ENCODE measurements at places on chromosomes 3 and 15.

DNA sequence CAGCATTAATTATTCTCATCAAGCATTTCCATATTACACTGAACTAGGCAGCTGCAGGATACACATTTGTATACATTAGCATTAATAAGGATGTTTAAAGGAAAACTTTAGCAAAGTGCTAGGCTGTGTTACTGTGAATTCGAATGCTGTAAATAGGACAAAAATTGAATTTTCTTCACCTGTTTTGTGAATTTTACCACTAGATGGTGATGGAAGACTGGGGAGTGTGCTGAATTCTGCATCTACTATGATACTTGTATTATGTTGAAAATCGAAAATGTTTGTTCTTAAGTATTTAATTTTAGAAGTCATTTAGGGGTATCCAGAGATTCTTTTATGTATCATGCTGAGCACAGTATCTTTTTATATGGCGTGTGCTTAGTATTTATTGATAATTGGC lies 12.3 kb upstream of the P2RY14 start:
- peak; percentile 19 for DNase-seq

GRCh38 chr3:104939196-104939595 lies 427.5 kb upstream of the ALCAM start:
- no peak for DNase-seq

DNA sequence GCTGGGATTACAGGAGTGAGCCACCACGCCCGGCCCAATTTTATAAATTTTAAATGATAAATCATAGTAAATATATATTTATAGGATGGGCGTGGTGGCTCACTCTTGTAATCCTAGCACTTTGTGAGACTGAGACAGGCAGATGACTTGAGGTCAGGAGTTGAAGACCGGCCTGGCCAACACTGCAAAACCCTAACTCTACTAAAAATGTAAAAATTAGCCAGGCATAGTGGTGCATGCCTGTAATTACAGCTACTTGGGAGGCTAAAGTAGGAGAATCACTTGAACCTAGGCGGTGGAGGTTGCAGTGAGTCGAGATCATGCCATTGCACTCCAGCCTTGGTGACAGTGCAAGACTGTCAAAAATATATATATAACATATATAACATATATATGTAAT lies 26.4 kb downstream of the MFN1 start:
- DNase-seq = no peak

- DNase-seq = no peak
These were observed 2.5 kb downstream of the CLDN11 start for GRCh38 chr3:170421111-170421641.

GRCh38 chr3:187104933-187105332 lies 34.4 kb downstream of the RPL39L start:
- peak; percentile 81 for DNase-seq

- no peak for DNase-seq
These were observed 765.0 kb downstream of the IGSF11 start for GRCh38 chr3:118269537-118270125.

DNA sequence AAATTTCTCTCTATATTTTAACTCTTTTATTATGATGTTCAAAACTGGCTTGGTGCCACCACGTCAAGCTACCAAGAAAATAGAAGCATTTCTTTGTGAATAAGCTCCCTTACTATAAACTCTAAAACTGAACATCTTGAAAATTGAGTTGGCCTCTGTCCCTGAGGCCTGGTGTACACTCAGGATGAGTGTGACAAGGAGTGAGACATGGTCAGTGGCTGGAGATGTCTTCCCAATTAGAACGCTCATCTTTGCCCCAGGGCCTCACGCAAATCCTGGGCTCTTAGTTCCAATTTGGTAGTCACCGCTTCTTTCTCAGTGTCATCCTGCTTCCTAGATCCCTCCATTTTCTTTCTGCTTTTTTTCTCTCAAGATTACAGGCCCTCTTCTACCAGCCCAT lies 26.2 kb downstream of the SLC2A2 start:
- no peak for DNase-seq

- DNase-seq = no peak
These were observed 33.6 kb upstream of the ETV5 start for GRCh38 chr3:186142393-186142932.

GRCh38 chr3:194084284-194084683 lies 51.7 kb upstream of the HES1 start:
- no peak for DNase-seq

DNA sequence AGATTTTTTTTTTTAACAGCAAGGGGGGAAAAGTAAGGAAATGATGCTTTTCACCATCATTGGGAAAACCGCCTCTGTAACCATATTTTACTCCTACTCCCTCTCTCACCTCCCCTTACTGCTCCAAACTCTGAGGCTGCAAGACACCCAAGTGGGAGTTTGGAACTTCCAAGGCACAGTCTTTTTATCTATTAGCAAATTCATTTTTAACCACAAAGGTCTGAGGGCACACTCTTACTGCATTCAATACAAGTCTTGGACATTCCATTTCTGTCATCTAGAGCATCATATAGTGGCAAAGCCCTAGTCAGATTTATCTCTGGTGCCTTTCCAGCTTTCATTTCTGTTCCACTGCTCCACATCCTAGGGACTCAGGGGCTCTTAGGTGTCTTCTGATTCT lies 13.2 kb downstream of the FAM162A start:
- no peak for DNase-seq

DNA sequence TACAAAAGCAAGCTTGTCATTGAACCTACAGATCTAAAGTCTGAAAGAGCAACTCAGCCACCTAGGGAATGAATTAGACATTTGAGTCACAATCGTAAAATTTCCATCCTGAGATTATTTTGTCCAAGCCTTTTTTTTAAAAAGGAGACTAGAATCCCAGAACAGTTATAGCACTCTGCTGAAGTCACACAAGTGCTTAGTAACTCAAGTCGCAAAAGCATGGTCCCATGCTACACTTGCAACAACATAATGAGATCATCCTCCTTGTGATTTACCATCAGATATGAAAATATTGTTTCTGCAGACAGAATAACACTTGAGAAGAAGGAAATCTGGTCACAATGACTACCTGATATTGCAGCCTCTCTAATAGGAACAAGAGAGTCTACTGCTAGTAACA lies 106.7 kb downstream of the ZIC4 start:
- DNase-seq = peak; percentile 62

DNA sequence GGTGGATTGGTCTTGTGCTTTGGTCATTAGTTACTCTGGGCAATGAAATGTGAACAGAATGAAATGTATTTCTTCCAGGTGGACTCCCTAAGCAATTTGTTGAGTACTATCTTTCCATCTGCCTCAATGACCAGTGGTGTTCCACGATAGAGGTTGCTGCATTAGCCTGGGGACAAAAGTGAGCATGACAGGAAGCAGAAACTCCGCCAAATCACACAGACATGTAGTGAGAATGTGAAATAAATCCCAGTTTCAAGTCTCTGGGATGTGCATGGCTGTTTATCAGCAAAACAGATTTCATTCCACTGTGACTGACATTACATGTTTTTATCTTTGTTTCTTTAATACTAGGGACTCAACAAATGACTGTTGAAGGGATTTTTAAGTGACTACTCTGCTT lies 63.3 kb upstream of the DCBLD2 start:
- DNase-seq = no peak

DNA sequence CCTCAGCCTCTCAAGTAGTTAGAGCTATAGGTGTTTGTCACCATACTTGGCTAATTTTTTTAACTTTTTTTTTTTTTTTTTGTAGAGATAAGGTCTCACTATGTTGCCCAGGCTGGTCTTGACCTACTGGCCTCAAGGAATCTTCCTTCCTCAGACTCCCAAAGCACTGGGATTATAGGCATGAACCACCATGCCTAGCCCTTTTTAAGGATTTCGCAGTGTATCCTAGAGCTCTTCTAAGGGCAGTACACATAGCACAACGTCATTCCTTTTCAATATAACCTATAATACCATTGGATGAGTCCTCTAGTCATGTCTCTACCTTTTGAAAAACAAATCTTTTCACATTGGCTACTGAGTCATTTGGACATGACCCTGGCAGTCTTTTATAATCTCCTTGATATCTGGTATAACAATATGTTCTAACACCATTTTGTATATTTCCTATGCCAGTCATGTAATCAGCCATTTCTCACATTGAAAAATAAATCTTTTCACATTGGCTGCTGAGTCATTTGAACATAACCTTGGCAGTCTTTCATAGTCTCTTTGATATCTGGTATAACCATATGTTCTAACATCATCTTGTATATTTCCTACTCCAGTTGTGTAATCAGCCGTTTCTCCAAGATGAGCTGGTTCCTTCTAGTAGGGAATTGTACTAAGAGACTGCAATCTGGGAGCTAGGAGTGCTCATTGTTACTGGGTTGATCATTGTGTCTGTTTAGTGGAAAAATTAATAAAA lies 944.7 kb downstream of the MCTP2 start:
- no peak for DNase-seq

GRCh38 chr15:26712335-26712734 lies 60.5 kb downstream of the GABRB3 start:
- no peak for DNase-seq

GRCh38 chr3:153552887-153553604 lies 391.0 kb downstream of the RAP2B start:
- no peak for DNase-seq

GRCh38 chr3:184563941-184564684 lies 2.5 kb downstream of the EPHB3 start:
- no peak for DNase-seq

DNA sequence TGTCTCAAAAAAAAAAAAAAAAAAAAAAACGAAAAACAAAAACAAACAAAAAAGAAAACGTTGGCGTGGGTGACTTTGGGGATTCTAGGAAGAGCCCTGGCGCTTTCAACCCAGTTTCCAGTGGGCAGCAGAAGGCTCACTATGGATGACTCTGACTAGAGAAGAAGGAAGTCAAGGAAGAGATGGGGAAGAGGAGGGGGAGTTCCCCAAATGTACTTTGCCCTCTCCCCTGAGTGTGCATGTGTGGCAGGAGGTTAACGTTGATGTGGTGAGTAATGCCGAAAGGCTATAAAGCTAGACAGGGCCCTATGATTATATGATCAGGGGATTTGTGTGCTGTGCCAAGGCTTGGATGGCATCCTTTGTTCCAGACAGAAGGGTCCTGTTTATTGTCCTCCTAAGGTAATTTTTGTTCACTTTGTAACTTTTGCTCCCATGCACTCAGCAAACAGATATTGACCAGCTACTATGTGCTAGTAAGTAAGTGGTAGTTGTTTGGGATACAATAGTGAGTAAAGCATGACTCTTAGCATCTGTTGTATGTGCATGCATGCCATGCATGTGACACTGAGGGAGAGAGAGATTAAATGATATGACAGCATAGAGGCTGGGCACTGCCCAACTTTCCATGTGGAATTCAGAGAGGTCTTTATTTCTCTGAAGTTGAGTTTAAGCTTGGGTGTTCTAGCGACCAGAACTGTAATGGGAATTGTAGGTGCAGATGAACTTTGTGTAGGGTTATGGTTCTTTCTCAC lies 750 bp upstream of the HHLA2 start:
- DNase-seq = no peak

GRCh38 chr15:94000606-94001005 lies 230.8 kb upstream of the MCTP2 start:
- DNase-seq = no peak

GRCh38 chr3:106820726-106821362 lies 556.4 kb upstream of the CCDC54 start:
- DNase-seq = no peak

- DNase-seq = no peak
These were observed 12.1 kb downstream of the SEMA3F start for GRCh38 chr3:50167069-50167840.

DNA sequence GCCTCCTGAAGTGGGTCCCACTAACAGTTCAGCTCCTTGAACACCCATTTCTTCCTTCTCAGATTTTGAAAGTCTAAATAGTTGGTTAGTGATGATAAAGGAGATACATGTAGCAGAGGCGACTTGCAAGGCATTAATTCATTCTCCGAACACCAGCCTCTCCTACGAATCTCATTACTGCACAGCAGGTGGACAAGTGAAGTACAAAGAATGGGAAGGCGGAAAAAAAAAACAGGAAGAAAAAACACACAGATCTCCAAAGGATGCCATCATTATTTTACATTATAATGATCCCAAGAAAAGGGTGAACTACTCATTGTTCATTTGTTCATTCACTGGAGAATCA lies 276.5 kb downstream of the MAGI1 start:
- DNase-seq = no peak

GRCh38 chr3:178193846-178194245 lies 342.4 kb upstream of the KCNMB2 start:
- no peak for DNase-seq

GRCh38 chr15:98649472-98650416 lies 1.4 kb downstream of the IGF1R start:
- no peak for DNase-seq

GRCh38 chr3:57927916-57928315 lies 80.3 kb upstream of the FLNB start:
- peak; percentile 51 for DNase-seq

GRCh38 chr15:74123131-74123429 lies 7.3 kb upstream of the ISLR2 start:
- no peak for DNase-seq

DNA sequence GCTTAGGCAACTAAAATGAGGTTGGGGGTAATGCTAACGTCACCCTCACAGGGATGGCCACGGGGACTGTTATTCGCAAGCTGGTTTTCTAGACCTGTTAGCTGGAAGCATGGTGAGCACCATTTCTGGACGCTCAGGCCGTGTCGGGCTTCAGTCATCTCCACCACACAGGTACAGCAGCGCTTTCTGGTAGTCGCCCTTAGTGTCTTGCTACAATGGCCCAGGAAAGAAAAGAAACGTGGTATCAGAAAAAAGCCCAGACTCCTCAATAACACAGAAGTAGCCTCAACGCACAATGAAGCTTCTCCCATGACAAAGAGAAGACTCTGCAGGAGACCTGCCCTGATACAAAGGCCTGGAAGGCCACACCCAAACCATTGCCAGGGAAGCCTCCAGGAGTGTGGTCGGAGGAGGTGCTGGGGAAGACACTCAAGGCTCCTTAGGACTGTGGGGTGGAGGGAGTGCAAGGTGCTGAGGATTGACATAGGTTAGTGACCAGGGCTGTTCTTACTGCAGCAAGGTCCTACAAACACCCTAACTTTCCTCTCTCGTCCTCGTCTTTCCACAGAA lies 50.2 kb downstream of the ANXA2 start:
- no peak for DNase-seq

GRCh38 chr15:80679804-80680175 lies 15.3 kb upstream of the ABHD17C start:
- no peak for DNase-seq

DNA sequence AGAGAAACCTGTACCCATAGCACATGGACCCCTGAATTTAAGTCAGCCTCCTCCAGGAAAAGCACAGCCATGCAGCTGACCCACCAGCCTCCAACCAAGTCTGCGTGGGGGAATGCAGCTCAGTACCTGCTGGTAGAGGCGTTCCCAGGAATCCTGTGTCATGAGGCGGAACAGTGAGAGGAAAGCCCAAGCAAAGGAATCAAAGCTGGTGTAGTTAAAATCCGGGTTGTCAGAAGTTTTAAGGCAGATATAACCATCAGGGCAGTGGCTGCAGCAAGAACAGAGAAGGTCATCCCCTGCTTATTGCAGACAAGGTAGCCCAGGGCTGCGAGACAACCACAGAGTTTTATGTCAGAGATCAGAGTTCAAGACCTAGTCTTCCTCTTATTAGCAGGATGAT lies 59.1 kb downstream of the SCN10A start:
- DNase-seq = no peak

- no peak for DNase-seq
These were observed 34.7 kb downstream of the ZNF710 start for GRCh38 chr15:90035840-90036230.
